ENCODE measurements at places on chromosomes 1 and 21.

GRCh38 chr1:177567393-177567792, 396.6 kb downstream of the BRINP2 start:
- DNase-seq: no peak

DNA sequence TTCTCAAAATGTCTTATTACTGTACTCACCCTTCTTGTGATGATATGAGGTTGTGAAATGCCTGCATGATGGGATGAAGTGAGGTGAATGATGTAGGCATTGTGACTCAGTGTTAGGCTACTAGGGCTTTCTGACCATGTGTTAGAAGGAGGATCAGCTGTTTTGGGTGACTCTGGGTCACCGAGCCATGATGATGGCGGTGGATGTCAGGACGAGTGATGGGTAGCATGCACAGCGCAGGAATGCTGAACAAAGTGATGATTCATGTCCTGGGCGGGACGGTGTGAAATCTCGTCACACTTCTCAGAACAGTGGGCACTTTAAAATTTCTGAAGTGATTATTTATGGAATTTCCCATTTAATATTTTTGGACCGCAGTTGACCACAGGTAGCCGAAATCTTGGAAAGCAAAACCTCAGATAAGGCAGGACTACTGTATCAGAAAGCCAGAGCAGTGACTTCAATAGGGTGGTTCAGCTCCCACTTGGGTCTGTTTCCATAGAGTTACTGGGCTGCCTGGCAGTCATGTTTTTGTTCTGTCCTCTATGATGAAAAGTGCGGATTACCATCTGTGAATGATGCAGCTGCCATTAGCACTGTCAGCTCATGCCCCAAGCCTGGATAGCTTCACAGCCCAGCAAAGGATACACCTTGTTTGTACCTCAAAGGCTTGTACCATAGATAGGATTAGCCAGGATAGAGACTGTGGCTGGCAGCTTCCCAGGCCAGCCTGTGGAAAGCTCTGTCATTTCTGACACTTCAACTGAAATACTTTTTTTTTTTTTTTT, 26.6 kb downstream of the IL6R start:
- DNase-seq: no peak

- no peak for DNase-seq
These were observed 387.8 kb upstream of the CHRM3 start for GRCh38 chr1:238998577-238998976.

DNA sequence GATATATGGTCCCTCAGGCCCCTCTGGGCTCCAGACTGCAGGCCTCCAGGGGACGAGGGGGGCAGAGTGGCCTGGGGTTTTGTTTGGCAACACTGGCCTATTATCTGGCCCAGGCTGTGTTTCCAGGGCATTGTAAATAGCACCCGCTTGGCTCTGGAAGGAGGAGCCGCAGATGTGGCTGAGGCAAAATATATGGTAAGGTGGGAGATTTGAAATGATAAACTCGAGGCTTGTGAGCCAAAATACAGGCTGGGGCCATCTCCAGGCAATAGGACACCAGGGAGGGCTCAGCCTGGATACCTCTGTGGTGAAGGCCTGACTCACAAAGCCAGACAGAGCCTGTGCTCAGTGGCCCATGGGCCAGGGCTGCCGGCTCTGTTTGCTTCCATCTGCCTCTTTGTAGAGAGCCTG, 14.0 kb downstream of the NAV1 start:
- DNase-seq: no peak

- DNase-seq: no peak
These were observed 2.6 kb downstream of the ADAMTS5 start for GRCh38 chr21:26964170-26964778.

DNA sequence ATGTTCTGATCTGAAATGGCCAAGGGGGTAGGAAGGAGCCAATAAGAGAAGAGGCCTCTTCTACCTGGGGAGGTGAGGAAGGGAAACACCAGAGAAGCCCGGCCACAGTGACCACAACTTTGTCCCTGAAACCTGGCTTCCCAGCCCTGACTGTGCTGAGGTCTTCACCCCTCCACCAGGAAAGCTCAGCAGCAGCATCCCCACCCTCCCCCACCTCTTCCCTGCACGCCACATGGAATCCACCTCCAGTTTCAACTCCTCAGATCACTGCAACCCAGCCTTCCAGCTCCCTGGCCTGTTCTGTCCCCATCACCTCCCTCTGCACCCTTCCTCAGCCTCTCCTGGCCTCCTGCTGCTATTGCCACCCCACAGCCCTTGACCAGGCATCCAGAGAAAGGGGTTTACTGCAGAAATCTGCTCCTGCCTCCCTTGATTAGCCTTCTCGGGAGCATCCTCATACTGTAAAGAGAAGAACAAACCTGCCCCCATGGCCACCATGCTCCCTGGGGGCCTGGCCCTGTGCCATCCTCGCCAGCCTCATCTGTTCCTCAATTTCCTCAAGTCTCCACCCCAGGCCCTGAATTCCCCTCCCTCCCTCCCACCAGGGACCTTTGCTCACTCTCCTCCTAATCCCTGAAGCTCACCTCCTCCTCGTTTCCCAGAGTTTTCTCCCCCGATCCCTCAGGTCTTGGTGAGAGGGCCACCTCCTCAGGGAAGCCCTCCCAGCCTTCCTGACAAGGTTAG, 450.9 kb downstream of the MATN1 start:
- DNase-seq: no peak

DNA sequence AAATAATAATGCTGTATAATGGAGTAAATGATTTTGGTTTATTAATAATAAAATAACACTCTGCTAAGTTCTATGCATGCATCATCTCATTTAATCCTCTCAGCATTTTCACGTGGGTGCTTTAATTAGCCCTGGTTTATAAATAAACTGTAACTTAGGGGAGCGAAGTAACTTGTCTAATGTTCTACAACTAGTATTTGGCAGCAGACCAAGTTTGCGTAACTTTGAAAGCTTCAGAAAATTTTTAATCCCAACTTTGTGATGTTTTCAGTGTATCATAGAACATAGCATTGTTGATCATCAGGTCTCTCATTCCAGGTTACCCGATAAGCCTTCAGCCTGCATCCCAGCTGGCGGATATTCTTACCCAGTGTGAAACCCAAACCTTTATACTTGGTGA, 322.4 kb upstream of the SGIP1 start:
- DNase-seq: no peak

DNA sequence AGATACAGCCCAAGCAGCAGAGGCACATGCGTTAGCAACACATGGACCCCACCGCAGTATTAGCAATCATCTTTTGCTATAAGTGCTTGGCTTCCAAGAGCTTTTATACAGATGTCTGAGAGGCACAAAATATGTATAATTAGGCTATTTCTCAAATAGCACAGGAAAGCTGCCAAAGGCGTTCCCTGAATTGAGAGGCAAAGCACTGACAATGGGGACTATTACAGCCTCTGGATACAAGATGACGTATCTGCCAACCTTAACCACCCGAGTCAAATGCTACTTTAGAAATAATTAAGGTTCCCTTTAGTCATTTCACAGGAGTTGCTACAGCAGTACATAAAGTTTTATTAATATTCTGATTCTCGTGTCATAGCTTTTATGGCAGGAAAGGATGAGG, 6.4 kb downstream of the STMN1 start:
- DNase-seq: no peak

GRCh38 chr1:198416296-198416695, 124.2 kb downstream of the ATP6V1G3 start:
- DNase-seq: no peak

- DNase-seq: no peak
These were observed 4.1 kb downstream of the ATP5IF1 start for GRCh38 chr1:28240024-28240423.

DNA sequence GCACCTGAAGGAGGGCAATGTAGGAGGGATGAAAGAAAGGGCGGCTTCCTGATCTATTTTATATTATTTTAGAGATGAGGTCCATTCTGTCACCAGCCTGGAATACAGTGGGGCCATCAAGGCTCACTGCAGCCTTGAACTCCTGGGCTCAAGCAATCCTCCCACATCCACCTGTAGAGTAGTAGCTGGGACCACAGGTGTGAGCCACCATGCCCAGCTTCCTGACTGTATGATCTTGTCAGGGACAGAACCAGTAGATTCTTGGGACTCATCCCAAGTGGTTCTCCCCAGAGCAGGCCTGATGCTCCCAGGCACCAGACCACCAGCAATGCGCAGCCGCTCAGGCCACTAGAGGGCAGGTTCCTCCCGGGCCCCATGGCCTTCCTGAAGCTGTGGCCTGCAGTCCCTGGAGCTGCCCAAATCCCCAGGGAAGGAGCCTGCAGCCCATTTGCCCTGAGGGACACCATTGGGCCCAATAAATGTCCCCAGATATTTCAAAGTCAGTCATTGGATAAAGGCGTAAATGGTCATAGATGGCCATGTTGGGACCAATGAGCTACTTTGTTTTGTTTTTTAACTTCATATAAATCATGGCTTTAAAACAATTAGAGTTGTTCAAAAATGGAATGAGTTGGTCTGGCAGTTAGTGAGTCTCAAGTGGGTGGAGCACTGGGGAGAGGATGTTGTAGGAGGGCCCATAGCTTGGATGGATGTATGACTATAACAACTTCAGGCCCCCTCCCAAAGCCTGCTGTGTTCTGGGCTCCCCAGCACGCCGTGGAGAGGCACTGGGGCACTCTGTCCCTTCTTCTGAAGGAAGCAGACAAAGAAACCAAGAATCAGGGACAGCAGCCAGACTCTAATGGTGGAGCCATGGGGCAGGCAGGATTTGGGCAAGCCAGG, 44.7 kb upstream of the GOLT1A start:
- DNase-seq: peak; percentile 12

- DNase-seq: no peak
These were observed 55.1 kb downstream of the PTGER3 start for GRCh38 chr1:70992521-70992920.

DNA sequence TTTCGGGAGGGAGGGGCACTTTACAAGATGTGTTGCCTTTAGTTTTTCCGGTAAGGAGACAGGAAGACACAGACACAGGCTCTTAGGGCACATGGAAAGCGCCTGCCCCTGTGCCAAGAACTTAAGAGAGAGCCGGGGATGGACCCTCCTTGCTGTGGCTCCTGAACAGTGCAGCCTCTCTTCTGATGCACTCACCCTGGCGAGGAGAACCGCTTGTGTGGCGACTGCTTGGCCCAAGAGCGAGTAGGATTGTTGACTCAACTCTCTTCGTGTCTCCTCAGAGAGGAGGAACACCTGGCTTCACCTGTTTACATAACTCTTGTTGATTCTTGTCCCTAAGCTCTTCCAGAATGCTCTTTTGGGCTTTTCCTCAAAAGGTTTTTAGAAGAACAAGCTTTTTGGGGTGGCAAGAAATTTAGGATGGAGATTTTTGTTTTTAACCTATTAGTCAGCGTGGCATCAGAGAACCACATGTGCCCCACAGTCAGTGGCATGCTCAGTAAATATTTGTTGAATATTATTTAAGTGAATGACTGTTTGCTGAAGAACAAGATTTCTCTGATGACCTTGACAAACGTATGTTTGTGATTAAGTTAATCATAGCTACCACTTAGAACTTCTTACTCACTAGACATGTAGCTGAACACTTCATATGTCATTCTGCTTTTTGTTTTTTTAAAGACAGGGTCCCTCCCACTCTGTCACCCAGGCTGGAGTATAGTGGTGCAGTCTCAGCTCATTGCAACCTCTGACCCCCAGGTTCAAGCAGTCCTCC, 60.6 kb downstream of the NFIA start:
- no peak for DNase-seq

- no peak for DNase-seq
These were observed 243.0 kb upstream of the SGIP1 start for GRCh38 chr1:66290761-66291530.

DNA sequence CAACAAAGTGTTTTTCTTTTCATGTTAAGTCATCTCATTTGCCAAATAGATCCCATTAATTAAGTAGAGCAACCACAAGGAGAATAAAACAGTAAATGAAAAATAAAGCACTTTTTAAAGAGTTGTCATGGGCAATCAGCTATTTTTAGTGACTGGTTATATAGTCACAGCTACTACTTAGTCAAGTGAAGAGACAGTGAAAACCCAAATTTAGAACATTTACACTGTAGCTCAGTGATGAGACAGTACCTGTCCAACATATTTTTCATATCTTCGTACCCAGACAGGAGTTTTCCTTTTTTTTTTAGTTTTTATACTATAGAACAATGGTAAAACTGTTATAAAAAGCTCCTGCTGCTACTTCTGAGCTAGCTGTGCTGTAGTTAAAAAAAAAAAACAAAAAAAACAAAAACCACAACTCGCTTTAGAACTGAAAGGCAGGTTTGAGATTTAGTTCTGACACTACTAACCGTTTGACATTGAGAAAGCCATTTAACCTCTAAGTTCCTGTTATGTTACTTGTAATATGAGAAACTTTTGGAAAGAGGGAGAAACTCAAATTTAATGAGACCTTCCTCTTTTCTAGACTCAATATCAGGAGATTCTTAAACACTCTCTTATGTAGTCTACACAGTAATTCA, 777.5 kb downstream of the ADGRL2 start:
- no peak for DNase-seq

DNA sequence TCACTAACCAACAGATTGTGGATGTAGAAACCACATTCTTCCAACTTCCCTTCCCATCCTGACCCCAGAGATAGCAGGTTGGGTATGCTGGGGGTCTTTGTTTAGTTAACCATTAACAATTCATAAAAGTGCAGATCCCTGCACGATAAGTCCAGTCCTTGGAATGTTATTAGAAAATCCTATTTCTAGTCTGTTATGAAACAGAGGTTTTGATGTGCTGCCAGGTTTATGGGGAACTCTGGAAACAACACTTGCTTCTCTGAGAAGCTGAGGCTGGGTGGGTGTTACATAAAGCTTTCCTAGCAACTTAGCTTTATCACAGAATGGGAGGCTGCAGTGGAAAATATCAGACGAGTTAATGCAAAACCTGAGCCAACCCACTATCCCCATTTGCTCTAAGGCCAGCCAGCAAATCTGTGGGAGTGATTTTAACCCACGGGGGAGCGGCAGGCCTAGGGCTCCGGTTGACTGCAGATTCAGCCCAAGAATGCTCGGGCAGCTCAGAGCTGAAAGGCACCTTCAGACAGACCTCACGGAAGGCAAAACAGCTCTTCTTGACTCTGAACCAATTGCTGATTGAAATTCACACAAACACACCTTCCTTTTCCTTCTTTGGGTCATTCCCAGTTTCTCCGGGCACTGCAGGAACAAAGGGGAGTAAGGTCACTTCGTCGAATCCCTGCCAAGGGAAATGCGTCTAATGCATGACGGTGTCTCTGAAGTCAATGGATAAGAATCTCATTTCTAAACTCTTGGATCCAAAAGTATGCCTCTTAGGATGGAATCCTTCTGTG, 111.7 kb upstream of the IRF2BP2 start:
- no peak for DNase-seq

- DNase-seq: no peak
These were observed 34.8 kb upstream of the IKBKE start for GRCh38 chr1:206435445-206435844.

- DNase-seq: no peak
These were observed 2.4 kb upstream of the PROX1 start for GRCh38 chr1:213985209-213986019.

DNA sequence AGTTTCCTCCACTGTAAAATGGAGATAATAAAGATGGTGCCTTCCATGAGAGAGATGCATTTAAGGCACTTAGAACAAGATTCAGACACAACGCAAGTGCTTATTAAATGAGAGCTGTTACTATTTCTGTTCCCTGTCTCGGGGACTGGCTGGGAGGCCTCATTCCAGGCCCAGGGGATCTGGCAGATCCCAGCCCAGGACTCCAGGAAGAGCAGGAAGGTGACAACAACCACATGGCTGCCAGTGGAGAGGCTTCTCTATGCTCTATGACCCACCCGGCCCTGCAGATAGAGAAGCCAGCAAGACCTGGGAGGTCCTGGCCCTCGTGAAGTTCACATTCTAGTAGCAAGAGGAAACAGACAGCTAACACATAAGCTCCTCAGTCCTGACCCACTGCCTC, 175.5 kb downstream of the ACTL8 start:
- DNase-seq: no peak
